ENCODE measurements at places on chromosomes 3 and 15.

DNA sequence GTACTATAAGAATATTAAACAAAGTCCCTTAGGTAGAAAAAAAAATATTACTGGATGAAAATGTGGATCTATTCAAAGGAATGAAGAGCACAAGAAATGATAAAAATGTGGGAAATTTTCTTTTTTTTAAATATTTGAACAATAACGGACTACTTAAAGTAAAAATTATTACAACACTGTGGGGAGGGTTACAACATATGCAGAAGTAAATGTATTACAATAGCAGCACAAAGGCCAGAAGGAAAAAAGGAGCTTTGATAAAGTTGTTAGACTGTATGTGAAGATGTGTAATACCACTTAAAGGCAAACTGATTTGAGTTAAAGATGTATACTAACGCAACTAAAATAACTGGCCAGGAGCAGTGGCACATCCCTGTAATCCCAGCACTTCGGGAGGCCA, 427.1 kb downstream of the SHQ1 start:
- DNase-seq = no peak

- DNase-seq = no peak
These were observed 232.0 kb downstream of the KCNMB2 start for GRCh38 chr3:178768072-178768864.

- DNase-seq = no peak
These were observed 23.2 kb downstream of the DCP1A start for GRCh38 chr3:53324105-53324504.

- DNase-seq = no peak
These were observed 147.6 kb downstream of the TIGIT start for GRCh38 chr3:114441386-114441785.

DNA sequence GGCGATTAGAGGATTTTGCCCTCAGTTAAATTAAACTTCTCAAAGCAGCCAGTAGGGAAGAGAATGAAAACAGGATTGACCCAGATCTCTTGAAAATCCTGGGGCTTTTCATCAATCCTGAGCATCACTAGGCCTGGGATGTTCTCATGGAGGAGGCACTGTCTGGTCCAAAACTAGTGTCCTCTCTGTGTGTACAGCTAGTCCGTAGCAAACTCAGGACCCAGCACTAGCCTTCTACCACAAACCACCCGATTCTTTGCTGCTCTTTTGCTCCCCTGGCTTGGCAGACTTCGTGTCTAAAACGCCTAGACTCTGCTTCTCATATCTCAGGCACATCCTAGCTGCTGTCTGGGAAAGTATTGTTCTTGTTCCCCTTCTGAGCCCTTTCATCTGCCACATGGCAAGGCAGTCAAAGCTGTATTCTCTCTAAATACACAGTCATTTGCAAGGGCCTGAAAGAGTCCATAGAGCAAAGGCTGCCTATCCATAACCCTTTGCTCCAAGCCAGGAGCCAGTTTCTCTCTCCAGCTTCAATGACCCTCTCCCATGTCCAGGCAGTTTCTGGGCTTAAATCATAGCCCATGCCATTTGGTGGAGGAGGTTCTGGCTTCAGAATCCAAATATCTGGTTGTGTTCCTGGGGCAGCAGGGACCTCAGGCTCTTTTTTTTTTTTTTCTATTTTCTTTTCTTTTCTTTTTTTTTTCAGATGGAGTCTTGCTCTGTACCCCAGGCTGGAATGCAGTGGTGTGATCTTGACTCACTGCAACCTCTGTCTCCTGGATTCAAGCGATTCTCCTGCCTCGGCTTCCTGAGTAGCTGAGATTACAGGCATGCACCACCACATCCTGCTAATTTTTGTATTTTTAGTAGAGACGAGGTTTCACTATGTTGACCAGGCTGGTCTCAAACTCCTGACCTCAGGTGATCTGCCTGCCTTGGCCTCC, 52.4 kb downstream of the CDC25A start:
- no peak for DNase-seq

- DNase-seq = peak; percentile 45
These were observed 76.2 kb downstream of the LARS2 start for GRCh38 chr3:45464336-45465170.

GRCh38 chr3:159796744-159797143, 191.9 kb upstream of the IL12A start:
- no peak for DNase-seq

DNA sequence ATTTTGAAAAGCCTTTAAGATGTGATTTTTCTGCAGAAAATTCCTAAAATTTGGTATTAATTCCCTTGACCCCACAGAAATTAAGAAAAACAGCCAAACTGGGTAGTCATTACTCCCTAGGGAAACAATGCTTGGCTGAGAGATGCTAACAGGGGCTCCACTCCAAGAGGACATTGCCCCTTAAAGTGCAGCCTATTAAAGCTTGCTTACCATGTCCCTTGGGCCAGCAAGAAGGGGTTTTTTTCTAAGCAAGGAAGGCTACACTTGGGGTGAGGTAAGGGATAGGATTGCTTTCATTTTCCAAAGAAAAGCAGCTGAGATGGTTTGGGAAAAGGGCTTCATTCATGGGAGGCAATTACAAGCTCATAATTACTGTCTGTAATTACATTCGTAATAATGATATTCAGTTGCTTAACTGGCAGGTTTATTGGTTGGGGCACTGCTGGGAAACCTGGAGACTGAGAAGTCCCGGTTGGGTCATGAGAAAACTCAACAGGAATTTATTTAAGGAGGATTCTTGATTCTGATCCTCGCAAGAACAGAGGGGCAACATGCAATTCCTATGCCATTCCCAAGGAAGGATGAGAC, 247.5 kb downstream of the NR1D2 start:
- no peak for DNase-seq

- no peak for DNase-seq
These were observed 119.9 kb upstream of the GAP43 start for GRCh38 chr3:115503394-115503793.

Measured in eye (tissue), 1 donor.